ENCODE measurements at places on chromosomes 11 and 22.

DNA sequence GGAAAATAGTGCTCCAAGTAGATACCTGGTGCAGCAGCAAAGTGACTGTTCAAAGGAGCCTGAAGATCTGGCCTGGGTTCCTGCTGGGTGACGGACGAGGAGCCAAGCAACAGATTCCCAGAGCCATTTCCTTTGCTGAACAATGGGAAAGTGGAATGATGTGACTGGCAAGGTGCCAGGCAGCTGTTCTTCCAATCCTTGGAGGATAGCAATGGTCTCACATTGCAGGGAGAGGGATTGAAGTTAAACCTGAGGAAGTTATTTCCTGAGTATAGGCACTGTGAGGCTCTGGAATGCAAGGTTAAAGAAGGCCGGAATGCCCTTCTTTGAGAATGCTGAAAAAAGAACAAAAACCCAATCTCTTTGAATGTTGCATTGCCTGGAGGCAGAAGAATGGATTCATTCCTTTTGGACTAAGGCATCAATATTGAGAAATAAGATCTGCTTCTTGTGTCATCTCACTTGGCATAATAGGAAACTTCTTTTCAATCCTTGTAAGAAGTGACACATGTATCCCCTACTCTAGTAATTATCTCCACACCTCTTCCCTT lies 223.8 kb downstream of the BLID start:
- DNase-seq: no peak

GRCh38 chr11:102192349-102193066 lies 82.3 kb downstream of the YAP1 start:
- DNase-seq: no peak

DNA sequence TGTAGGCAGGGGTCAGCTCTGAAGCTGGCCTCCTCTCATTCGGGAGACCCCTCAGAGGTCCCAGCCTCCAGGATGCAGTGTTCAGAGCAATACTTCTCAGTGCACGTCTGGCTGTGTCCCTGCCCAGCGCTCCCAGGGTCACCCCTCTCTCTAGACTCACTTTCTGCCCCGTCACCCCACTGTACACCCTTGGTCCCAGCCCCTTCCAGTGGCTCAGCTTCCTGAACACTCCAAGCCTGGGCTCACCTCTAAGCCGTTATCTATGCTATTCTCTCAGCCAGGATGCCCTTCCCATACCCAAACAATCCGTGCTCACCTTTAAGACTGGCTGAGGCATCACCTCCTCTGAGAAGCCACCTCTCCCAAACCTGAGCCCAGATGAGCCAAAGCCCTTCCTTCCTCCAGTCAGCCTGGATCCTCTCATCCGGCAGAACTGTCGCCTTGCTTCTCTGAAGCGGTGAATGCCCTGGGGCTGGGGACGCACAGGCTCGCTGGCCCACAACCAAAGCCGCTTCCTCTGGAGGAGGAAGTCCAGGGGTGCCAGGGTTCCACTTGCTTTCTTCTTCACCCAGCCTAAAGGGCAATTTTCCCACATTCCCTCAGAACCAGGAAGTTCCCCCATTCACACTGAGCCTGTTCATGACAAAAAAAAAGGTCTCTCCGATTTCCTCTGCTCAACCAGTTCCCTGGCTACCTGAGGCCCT lies 13.7 kb upstream of the CDKN1C start:
- DNase-seq: no peak

DNA sequence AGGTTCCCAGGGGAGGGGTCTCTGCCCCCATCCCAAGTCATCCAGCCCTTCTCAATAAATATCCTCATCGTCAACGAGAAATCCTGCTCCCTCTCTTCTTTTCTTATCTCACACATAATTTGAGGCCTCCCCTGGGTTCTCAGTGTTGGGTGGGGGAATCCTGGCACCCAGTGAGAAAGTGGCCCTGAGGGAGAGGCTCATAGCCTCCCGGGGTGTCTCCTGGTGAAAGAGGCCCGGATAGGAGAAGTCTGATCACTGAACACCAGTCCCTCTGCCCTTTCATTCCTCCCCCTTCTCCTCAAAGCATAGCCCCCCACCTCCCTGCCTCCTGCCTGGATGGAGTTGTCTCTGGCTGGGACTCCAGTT lies 35.3 kb downstream of the IGLL5 start:
- DNase-seq: no peak

GRCh38 chr11:90326647-90327046 lies 103.8 kb upstream of the CHORDC1 start:
- no peak for DNase-seq

DNA sequence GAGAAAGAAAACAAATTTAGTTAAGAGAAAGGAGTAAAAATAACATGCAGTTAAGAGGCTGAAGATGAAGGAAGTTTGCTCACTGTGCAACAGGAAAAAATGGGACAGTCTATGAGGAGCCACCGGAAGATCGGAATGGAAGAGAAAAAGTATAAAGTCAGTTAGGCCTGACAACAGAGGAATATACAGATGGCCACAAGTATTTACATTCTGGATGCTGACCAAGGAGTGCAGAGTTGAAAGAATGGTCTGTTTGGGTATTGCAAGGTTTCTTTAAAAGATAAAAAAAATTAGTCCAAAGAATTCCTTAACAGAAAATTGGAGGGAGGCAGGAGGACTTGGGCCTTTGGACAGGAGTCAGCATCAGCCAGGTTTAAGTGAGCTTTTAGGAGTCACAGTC lies 37.5 kb downstream of the RBFOX2 start:
- DNase-seq: no peak

- no peak for DNase-seq
Observed at GRCh38 chr11:15028379-15028778, 45.0 kb upstream of the CALCB start.

DNA sequence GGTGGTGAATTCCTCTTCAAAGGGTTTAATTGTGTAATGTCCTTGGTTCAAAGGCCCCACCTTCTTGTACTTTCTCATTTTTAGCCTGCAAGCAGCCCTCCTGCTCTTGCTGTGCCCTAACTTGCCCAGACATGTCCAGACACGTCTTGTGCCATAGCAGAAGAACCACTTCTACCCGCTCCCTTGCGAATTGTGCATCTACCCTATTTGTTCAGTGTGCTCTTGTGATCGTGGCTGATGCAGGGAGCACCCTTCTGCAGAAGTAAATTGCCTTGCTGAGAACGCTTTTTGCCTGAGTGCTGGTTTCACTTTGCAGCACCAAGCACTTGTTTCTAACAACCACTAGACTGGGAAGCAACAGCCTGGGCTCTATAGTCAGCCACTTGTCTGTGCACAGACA lies 249.4 kb downstream of the SBF2 start:
- no peak for DNase-seq

GRCh38 chr22:50030297-50031188 lies 18.0 kb upstream of the IL17REL start:
- peak; percentile 84 for DNase-seq

DNA sequence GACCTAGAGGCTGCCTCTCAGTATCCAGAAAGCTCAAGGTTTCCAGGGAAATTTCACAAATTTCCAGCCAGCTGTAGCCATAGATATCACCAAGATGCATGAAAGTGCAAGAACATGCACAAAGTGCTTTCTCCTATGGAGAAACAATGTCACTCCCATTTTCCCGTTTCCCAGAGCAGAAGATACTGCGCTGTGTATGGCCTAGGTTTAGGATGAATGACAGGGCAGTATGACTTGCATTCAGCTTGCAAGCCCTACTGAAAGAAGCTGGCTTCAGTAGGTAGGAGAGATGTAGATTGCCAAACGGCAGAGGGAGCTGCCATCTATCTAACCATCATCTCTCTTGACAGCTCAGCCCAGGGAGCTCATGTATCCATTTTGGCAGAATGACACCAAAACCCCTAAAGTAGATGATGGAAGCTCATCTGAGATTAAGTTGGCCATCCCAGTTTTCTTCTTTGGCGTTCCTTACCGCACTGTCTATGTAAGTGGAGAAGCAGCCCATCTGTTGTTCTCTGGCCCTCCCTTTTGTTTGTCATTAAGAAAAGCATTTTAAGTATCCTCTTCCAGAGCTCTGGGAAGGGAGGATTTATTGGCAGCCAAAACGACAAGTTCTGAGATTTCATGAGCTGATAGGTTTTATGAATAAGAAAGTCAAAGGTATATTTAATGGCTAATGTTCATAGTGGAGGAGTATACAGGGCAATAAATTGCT lies 4.6 kb downstream of the TECTA start:
- no peak for DNase-seq

GRCh38 chr22:45861259-45861658 lies 115.7 kb downstream of the WNT7B start:
- DNase-seq: no peak

DNA sequence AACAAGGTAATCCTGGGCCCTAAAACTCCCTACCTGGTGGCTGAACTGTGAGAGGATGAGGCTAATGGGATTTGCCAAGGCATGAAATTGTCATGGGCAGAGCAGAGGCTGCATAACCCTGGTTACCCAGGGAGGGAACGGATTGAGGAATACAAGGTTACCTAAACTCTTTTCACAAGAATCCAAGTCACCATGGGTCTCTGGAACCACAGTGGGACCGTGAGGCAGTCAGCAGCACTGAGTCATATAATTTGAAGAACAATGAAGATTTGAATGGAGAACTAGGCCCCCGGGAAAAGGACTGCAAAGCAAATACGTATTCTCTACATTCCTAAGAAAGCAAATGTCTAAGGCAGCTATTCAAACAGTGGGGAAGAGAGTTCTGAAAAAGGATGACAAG lies 19.8 kb downstream of the CAT start:
- no peak for DNase-seq

- no peak for DNase-seq
Observed at GRCh38 chr11:118264569-118265465, 720 bp upstream of the MPZL2 start.

DNA sequence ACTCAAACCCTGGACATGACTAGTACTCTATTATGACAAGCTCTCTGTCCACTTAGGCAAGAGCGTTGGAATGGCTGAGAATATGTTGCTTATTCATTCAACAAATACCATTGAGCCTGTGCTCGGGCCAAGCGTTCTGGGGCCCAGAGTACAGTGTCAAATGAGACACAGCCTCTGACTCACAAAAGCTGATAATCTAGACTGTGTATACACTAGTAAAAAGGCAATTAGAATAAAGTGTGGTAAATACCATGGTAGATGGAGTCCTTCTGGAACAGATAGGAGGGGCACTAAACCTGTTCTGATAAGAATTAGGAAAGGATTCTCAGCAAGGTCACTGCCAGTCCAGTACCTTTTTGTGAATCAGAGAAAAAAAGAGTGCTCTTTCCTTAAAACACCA lies 24.7 kb downstream of the KCNE3 start:
- DNase-seq: no peak

DNA sequence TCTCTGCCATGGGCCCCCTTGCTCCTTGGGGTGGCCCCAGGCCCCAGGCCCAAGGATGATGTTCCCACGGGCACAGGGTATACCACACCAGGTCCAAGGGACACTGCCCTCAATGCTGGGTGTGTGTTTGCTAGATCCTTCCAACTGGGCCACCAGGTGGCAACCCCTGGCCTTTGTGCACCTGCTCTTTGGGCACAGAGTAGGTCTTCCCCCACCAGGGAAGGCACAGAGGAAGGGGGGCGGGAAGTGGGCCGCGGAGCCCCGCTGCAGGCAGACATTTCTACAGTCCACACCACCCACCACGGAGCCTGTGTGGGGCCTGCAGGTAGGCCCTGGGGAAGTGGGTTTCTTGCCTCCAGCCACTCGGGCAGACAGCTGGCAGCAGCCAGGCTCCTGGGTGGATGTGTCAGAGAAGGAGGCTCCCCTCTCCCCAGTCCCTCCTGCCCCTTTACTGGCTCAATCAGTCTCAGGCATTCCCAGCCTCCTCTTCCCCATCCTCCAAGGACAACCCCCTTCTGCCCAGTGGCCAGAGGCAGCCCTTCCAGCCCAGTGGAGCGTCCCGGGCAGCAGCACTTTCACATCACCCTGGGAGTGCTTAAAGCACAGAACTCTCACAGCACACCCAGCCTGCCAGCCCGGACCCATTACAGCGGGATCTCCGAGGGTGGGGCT lies 21.6 kb downstream of the MAFF start:
- DNase-seq: no peak

- DNase-seq: no peak
Observed at GRCh38 chr11:126268361-126268707, 361 bp downstream of the SRPRA start.

GRCh38 chr11:86196913-86197312 lies 47.6 kb upstream of the EED start:
- no peak for DNase-seq

GRCh38 chr11:77214557-77214956 lies 86.5 kb downstream of the MYO7A start:
- no peak for DNase-seq

- no peak for DNase-seq
Observed at GRCh38 chr11:110907629-110908028, 195.4 kb upstream of the ARHGAP20 start.

DNA sequence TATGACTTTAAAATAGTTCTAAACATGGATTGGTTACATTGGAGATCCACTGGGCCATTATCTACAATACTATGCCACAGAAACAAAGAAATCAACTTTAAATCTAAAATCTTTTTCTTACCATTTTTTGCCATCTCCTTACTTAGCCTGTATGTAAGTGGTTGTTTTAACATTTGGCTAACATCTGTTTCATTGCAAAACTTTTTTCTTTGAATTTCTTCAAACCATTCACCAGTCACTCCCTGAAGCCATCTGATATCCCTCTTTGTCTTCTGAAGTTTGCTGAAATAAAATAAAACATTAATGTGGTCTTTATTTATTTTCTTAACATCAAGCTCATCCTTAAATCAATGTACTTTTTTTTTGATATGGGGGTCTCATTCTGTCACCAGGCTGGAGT lies 43.3 kb upstream of the POGLUT3 start:
- DNase-seq: no peak

GRCh38 chr22:44618400-44618799 lies 83.6 kb upstream of the PRR5 start:
- no peak for DNase-seq

DNA sequence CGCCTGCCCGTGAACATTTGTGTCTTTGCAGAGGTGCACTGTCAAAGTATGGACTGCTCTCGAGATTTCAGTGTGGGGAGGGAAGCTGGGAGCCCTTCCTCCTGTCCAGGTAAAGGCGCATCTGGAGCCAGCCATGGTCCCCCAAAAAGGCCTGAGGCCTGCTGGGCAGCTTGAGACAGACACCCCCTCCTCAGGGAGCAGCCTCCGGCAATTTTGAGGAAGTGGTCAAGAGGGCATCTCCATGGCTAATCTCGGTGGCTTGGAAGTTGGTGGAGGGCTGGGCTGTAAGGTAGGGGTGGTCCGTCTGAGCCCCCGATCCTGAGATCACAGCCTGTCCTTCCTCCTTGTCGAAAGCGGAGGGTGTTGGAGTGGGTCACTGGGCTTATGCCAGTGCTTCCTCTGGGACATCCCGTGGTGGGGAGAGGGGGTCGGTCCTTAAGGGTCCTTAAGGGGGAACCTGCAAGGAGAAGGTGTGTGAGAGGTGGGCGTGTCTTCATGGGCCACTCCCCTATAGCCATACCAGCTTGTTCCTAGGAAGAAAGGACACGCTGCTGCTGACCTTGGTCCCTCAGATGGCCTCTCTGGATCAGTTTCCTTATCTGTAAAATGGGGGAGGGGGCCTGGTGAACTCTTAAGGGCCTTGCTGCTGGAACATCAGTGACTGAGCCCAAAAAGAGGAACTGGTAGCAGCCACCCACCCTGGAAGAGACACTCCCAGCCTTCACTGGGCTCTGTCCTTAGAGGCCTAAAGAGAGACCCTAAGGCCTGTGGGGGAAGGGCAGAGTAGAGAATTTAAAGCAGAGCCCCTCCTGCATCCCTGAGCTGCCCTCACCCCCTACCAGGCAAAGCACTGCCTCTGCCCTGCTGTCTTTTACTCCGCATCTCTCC lies 2.6 kb downstream of the KCNC1 start:
- DNase-seq: no peak

GRCh38 chr11:8357505-8357888 lies 93.8 kb upstream of the LMO1 start:
- no peak for DNase-seq

- DNase-seq: no peak
Observed at GRCh38 chr22:27318516-27318915, 483.0 kb downstream of the MN1 start.

Measured in activated naive CD4-positive, alpha-beta T cell treated with Interleukin-2 at 50 U/mL for 16 hours (primary cell).